ENCODE measurements at places on chromosomes 13 and 19. TPM values are rescaled to one million over a fixed set of nuclear protein-coding genes. Genes with fewer than 3 reads are reported as not detected.

GRCh38 chr13:30429721-30430694, 7.7 kb downstream of the UBE2L5 start:
- DNase-seq = no peak

DNA sequence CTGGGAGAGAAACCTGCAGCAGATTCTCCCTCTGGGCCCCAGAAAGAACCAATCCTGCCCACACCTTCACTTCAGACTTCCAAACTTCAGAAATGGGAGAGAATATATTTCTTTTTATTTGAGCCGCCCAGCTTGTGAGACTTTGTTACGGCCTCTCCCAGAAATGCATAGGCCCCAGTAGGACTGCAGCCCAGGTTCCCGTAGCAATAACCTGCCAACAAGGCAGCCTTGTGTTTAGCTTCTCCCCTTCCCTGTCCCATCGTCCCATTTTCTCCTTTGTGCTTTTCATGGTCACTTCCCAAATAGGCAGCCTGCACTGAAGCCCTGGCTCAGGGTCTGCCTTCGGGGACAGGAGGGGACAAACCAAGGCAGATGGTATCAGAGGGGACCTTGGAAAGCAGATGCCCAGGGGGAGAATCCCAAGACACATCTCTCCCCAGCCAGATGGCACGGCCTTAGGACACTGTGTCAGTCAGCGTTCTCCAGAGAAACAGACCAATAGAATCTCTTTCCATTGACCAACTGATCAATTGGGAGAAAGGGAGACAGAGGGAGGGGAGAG, 3.7 kb upstream of the ARHGEF7 start:
- DNase-seq = peak; percentile 70

The NRTN gene
- 0.52 TPM for total RNA-seq

The BEST2 gene
- not detected for total RNA-seq

The PCSK4 gene
- 0.52 TPM for total RNA-seq

The CEACAM6 gene
- total RNA-seq = not detected

All from posterior vena cava (tissue), 2 donors.